ENCODE measurements at places on chromosomes 3 and 15. TPM values are rescaled to one million over a fixed set of nuclear protein-coding genes. Genes with fewer than 3 reads are reported as not detected.

The P3H2 gene
- total RNA-seq: not detected

- H3K27ac ChIP-seq: no peak overlapping the region
- peaks cover 13% of the 10 kb centered on the region for H3K27me3 ChIP-seq
Observed at GRCh38 chr3:39808467-39809180, 785 bp upstream of the MYRIP start.

The PIGZ gene
- total RNA-seq: 2.7 TPM

The EOMES gene
- 1.4 TPM for total RNA-seq

The PLA2G4E gene
- not detected for total RNA-seq

The GFM1 gene
- 36.4 TPM for total RNA-seq

The DPH3 gene
- total RNA-seq: 17.5 TPM

- H3K4me3 ChIP-seq: no peak overlapping the region
- H3K27me3 ChIP-seq: no peaks in the 10 kb centered on the region
- H3K4me1 ChIP-seq: no peaks in the 10 kb centered on the region
Observed at GRCh38 chr3:2958551-2958950, 151.6 kb downstream of the IL5RA start.

- H3K36me3 ChIP-seq: no peaks in the 10 kb centered on the region
- H3K27ac ChIP-seq: no peak overlapping the region
- no peaks in the 10 kb centered on the region for H3K4me1 ChIP-seq
Observed at GRCh38 chr3:59237121-59237520, 187.3 kb upstream of the CFAP20DC start.

DNA sequence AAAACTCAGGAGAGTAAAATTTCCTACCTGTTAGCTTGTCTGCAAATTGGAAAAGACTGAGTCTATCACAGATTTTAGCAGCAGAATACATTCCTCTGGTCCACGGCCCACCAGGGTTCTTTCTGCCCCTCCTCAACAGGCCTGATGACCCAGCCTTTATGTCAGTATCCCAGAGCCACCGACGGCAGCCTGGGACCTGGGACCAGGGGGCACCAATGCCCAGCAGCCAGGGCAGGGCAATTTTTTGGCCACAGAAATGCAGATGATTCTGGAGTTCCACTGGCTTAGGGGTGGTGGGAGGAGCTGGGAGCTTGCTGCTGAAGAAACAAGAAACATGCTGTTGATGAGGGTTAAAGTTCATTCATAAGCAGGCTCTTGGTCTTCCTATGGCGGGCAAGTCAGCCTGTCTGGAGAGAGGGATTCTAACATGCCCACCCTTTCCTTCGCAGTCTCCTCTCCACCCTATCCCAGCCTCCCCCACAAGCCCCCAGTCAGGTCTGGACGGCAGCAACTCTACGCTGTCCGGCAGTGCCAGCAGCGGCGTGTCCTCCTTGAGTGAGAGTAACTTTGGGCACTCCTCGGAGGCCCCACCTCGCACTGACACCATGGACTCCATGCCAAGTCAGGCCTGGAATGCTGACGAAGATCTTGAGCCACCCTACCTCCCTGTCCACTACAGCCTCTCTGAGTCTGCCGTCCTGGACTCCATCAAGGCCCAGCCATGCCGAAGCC is 4.3 kb upstream of the MANF start:
- peaks cover 9% of the 10 kb centered on the region for H3K4me1 ChIP-seq
- DNase-seq: no peak

DNA sequence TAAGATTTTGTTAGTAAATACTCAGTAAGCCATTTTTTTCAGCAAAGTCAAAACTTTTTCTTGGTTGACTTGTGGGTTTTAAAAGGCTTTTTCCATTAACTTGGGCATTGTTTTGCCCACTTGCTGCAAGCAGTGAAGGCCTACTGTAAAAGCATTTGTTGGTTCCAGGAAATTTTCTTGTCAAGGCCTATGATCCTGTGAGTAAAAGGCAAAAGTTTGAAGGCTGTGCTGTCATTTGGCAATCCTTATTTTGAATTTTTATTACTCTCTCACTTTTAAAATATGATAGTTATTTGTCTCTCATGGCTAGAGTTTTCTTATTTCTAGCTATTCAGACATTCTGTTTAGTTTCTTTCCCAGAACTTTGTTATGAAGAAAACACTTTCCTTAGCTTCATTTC is 13.0 kb downstream of the P2RY12 start:
- H3K4me3 ChIP-seq: no peak overlapping the region
- no peak overlapping the region for H3K27ac ChIP-seq
- no peaks in the 10 kb centered on the region for H3K36me3 ChIP-seq
- no peaks in the 10 kb centered on the region for H3K4me1 ChIP-seq
- no peaks in the 10 kb centered on the region for H3K27me3 ChIP-seq
- DNase-seq: no peak

GRCh38 chr15:28990390-28990789 is 104.6 kb downstream of the APBA2 start:
- H3K27me3 ChIP-seq: no peaks in the 10 kb centered on the region
- H3K27ac ChIP-seq: no peak overlapping the region
- no peak for DNase-seq
- H3K4me1 ChIP-seq: no peaks in the 10 kb centered on the region
- no peaks in the 10 kb centered on the region for H3K36me3 ChIP-seq

- H3K27me3 ChIP-seq: no peaks in the 10 kb centered on the region
- H3K4me3 ChIP-seq: no peak overlapping the region
- no peaks in the 10 kb centered on the region for H3K4me1 ChIP-seq
- DNase-seq: peak; percentile 53
Observed at GRCh38 chr3:37855363-37855970, 6.2 kb upstream of the CTDSPL start.

GRCh38 chr3:42115215-42115614 is 24.1 kb downstream of the TRAK1 start:
- no peaks in the 10 kb centered on the region for H3K36me3 ChIP-seq
- no peak for DNase-seq

GRCh38 chr3:171184372-171184771 is 157.9 kb upstream of the SLC2A2 start:
- no peaks in the 10 kb centered on the region for H3K4me1 ChIP-seq
- no peak for DNase-seq
- no peak overlapping the region for H3K27ac ChIP-seq
- H3K27me3 ChIP-seq: no peaks in the 10 kb centered on the region
- H3K36me3 ChIP-seq: no peaks in the 10 kb centered on the region

The GALNT15 gene
- total RNA-seq: not detected

The TLR9 gene
- total RNA-seq: 0.18 TPM

DNA sequence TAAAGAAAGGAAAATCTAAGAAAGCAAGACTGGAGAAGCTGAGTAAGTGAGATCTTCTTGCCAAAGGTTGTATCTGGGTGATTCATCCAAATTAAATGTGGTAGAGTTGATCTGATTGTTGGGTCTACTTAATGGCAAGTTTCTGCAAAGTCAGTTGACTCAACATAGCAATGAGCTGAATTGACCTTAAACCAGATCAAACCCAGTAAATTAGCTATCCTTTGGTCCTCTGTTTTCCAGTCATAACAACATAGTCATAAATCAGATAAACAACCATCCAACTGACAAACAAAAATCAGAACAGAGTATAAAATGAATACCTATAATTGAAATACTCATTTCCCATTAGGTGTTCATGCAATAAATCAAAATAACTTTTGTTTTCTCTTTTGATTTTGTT is 142.6 kb upstream of the CFAP20DC start:
- no peaks in the 10 kb centered on the region for H3K4me1 ChIP-seq
- no peaks in the 10 kb centered on the region for H3K27me3 ChIP-seq
- H3K4me3 ChIP-seq: no peak overlapping the region
- no peaks in the 10 kb centered on the region for H3K36me3 ChIP-seq
- DNase-seq: no peak
- no peak overlapping the region for H3K27ac ChIP-seq

The EXD1 gene
- not detected for total RNA-seq

DNA sequence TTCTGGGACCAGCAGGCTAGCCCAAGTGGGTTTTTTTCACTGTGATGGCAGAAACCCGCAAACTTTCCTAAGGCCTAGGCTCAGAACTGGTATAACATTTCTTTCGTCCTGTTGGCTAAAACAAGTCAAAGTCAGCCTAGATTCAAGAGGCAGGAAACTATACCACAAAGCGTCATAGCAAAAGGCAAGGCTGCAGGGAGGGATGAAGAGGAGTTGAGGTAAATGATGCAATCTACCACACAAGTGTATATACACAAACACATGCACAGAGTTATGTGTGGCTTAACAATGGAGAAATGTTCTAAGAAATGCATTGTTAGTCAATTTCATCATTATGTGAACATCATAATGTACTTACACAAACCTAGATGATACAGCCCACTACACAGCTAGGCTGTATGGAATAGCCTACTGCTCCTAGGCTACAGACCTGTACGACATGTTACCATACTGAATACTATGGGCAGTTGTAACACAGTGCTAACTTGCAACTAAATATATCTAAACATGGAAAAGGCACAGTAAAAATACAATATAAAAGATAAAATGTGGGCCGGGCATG is 225.6 kb downstream of the TBL1XR1 start:
- no peaks in the 10 kb centered on the region for H3K36me3 ChIP-seq
- no peak overlapping the region for H3K27ac ChIP-seq
- no peaks in the 10 kb centered on the region for H3K4me1 ChIP-seq
- no peak overlapping the region for H3K4me3 ChIP-seq

- no peak overlapping the region for H3K27ac ChIP-seq
- H3K4me3 ChIP-seq: no peak overlapping the region
- H3K27me3 ChIP-seq: no peaks in the 10 kb centered on the region
- no peak for DNase-seq
- no peaks in the 10 kb centered on the region for H3K4me1 ChIP-seq
Observed at GRCh38 chr3:28036599-28037575, 204.5 kb upstream of the CMC1 start.

DNA sequence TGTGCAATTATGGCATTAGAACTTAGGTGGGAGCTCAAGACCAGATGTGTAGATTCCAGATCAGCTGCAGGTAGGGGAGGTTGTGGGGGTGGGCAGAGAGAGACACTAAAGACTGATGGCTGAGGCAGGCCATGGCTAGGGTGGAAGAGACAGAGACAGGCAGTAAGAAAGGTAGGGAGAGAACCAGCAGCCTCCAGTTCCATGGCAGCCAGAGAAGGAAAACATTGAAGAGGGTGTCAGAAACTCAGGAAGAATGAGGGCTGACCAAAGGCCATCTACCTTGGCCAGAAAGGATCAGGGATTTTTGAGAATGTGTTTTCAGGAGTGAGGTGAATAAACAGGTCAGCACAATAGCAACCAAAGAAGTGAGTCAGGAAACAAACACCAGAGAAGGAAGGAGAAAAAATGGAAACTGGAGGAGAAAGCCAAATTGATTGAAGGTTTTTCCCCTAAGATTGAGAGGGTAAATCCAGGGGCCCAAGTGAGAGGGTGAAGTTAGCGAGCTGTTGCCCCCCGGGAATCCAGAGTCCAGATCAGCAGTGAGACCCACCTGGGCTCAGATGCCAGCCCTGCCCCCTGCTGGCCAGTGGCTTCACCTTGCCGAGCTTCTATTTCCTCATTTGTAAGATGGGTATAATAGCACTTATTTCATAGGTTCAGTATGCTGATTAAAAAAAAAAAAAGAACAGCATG is 41.0 kb downstream of the ABHD2 start:
- peaks cover 17% of the 10 kb centered on the region for H3K4me1 ChIP-seq
- no peaks in the 10 kb centered on the region for H3K27me3 ChIP-seq
- no peak overlapping the region for H3K27ac ChIP-seq
- no peaks in the 10 kb centered on the region for H3K36me3 ChIP-seq

The CCDC9B gene
- total RNA-seq: 1.4 TPM

DNA sequence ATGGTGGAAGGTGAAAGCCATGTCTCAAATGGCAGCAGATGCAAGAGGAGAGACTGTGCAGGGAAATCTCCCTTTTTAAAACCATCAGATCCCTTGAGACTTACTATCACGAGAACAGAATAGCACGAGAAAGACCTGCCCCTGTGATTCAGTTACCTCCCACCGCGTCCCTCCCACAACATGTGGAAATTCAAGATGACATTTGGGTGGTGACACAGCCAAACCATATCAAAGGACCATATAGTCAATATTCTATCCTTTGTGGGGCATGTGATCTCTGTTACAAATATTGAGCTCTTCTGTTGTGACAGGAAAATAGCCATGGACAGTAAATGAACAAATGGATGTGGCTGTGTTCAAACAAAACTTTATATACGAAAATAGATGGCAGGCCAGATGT is 77.2 kb upstream of the ACKR4 start:
- H3K4me1 ChIP-seq: no peaks in the 10 kb centered on the region
- DNase-seq: no peak
- no peak overlapping the region for H3K27ac ChIP-seq
- H3K4me3 ChIP-seq: no peak overlapping the region
- H3K36me3 ChIP-seq: peaks cover 20% of the 10 kb centered on the region

GRCh38 chr3:158085358-158085757 is 20.9 kb downstream of the SHOX2 start:
- DNase-seq: no peak
- no peaks in the 10 kb centered on the region for H3K4me1 ChIP-seq
- H3K27ac ChIP-seq: no peak overlapping the region

- DNase-seq: no peak
- no peak overlapping the region for H3K27ac ChIP-seq
- H3K4me3 ChIP-seq: no peak overlapping the region
- no peaks in the 10 kb centered on the region for H3K27me3 ChIP-seq
Observed at GRCh38 chr15:65460741-65461347, 38.1 kb upstream of the IGDCC4 start.

DNA sequence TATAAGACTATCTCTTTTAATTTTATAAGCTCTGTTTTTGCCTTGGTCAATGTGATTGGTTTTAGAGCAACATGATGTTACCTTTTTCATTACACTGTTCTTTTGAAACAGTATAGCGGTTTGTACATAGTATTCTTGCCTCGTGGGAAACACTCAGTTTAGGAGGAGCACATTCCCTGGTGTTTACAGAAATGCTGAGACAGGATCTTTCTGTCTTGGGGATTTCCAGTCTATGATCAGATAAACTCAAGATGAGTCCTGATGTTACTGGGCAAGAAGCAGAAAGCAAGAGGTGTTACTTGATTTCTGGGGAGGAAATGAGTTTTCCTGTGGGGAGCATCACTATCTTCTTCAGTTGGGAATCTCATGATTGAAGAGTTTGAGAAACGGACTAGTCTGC is 2.5 kb downstream of the TMEM266 start:
- H3K36me3 ChIP-seq: no peaks in the 10 kb centered on the region
- H3K27me3 ChIP-seq: peaks cover 15% of the 10 kb centered on the region
- no peak overlapping the region for H3K4me3 ChIP-seq

The SPATA12 gene
- total RNA-seq: not detected

DNA sequence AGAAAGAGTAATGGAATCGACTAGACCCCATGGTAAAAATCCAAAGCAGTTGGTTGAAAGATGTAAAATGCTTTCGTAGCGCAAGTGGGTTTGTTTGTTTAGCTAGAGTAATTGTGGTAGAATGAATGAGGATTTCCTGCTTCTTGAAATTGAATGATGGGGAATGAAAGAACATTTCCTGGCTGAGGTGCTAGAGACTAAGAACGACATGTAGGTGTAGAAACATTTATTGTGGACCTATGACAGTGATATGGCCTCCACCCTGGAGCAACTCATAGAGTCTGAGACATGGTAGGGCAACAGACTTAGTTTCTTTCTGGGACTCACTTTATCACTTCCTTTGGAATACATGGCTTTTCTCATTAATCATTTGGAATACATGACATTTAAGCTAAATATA is 467.6 kb upstream of the CFAP20DC start:
- H3K4me1 ChIP-seq: peaks cover 4% of the 10 kb centered on the region
- peak; percentile 9 for DNase-seq
- H3K36me3 ChIP-seq: no peaks in the 10 kb centered on the region
- H3K27me3 ChIP-seq: no peaks in the 10 kb centered on the region
- H3K4me3 ChIP-seq: no peak overlapping the region
- H3K27ac ChIP-seq: no peak overlapping the region

Data from naive thymus-derived CD4-positive, alpha-beta T cell (primary cell).